Endothelial cell (in vitro differentiated cells): ENCODE measurements at places on chromosomes 4 and X. TPM values are rescaled to one million over a fixed set of nuclear protein-coding genes. Genes with fewer than 3 reads are reported as not detected.
A peak's percentile ranks its signal among the peaks of the same experiment; 100 is the strongest.

GRCh38 chrX:44816367-44816766 lies 27.5 kb upstream of the DUSP21 start:
- H3K36me3 ChIP-seq: no peaks in the 10 kb centered on the region
- H3K4me1 ChIP-seq: no peaks in the 10 kb centered on the region
- H3K27ac ChIP-seq: no peak overlapping the region
- no peaks in the 10 kb centered on the region for H3K27me3 ChIP-seq
- H3K4me3 ChIP-seq: no peak overlapping the region
- no peak for DNase-seq

GRCh38 chr4:23930750-23931488 lies 41.1 kb upstream of the PPARGC1A start:
- peaks cover 1% of the 10 kb centered on the region for H3K27me3 ChIP-seq
- no peaks in the 10 kb centered on the region for H3K36me3 ChIP-seq
- H3K27ac ChIP-seq: no peak overlapping the region
- H3K4me3 ChIP-seq: no peak overlapping the region
- H3K4me1 ChIP-seq: peaks cover 8% of the 10 kb centered on the region

DNA sequence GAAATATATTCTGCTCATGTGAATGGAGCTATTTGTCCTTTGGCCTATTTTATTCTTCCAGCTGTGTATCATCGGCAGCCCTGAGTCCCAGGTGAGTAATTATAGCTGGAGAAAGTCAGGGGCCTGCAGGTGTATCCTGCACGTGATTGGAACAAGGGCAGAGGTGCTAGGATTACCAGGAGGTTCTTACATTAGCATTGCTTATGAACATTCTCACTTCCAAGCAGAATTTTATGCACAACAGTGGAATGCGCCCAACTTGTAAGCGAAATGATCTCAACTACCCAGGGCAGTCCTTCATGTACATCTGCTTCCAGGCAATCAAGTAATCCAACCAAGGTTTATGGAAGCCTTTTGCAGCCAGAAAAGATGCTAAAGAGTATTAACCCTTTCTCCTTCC lies 68.9 kb upstream of the NRK start:
- no peaks in the 10 kb centered on the region for H3K4me1 ChIP-seq
- H3K4me3 ChIP-seq: no peak overlapping the region
- DNase-seq: no peak
- H3K36me3 ChIP-seq: no peaks in the 10 kb centered on the region
- H3K27ac ChIP-seq: no peak overlapping the region
- no peaks in the 10 kb centered on the region for H3K27me3 ChIP-seq

DNA sequence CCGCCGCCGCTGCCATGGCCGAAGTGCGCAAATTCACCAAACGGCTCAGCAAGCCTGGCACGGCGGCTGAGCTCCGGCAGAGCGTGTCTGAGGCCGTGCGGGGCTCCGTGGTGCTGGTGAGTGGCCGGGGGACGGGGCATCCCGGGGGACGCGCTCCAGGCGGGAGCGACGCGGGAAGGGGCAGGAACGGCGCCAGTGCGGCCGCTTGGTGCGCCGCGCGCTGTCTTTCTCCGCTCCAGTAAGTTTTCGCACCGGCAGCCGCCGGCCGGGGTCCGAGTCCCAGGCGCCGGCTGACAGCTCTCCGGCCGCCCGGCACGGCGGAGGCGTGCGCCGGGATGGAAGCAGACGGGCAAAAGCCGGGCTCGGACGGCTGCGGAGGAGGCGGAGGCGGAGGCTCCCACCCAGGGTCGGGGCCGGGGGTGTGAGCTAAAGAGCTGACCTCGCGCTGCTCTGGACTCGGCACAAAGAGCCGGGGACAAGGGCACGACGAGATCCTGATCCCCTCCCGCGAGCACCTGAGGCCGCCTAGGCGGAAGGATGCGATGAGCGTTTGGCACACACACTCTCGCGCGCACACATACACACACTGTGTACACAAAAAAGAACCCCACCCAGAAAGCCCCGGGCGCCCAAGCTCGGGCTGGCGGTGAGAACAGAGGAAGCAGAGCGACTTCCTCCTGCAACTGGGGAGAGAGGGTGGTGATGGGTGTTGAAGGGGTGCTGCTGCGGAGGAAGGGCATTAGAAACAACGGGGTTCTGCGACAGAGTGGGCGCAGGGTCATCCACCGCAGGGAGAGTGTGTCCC lies 545 bp downstream of the DOCK11 start:
- H3K27me3 ChIP-seq: peaks cover 5% of the 10 kb centered on the region
- peak; percentile 15 for DNase-seq
- peak overlapping the region; percentile 89 for H3K4me3 ChIP-seq
- no peaks in the 10 kb centered on the region for H3K36me3 ChIP-seq
- peaks cover 4% of the 10 kb centered on the region for H3K4me1 ChIP-seq

DNA sequence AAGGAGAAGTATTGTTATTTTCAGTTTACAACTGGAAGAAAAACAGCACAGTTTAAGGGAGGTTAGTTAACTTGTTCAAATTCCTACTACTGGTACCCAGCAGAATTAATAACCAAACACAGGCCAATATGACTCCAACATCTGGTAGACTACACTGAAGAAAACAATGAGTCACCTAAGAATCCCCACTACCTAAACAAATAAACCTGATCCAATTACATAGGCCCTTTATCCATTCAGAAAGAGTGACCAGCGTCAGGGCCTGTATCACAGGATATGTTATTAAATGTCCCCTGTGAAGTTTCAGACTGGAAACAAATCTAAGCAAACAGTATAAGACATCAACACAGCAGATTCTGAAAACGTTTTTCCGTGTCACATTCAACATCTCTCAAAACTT lies 492.5 kb upstream of the INTU start:
- H3K4me1 ChIP-seq: no peaks in the 10 kb centered on the region
- no peak for DNase-seq
- no peak overlapping the region for H3K4me3 ChIP-seq
- no peak overlapping the region for H3K27ac ChIP-seq
- no peaks in the 10 kb centered on the region for H3K36me3 ChIP-seq

- peaks cover 4% of the 10 kb centered on the region for H3K4me1 ChIP-seq
- H3K27me3 ChIP-seq: no peaks in the 10 kb centered on the region
- H3K36me3 ChIP-seq: no peaks in the 10 kb centered on the region
- DNase-seq: no peak
Observed at GRCh38 chr4:113593400-113594230, 167.9 kb downstream of the CAMK2D start.

GRCh38 chr4:87559090-87559837 lies 30.1 kb upstream of the SPARCL1 start:
- H3K36me3 ChIP-seq: no peaks in the 10 kb centered on the region
- H3K4me1 ChIP-seq: no peaks in the 10 kb centered on the region
- DNase-seq: no peak

DNA sequence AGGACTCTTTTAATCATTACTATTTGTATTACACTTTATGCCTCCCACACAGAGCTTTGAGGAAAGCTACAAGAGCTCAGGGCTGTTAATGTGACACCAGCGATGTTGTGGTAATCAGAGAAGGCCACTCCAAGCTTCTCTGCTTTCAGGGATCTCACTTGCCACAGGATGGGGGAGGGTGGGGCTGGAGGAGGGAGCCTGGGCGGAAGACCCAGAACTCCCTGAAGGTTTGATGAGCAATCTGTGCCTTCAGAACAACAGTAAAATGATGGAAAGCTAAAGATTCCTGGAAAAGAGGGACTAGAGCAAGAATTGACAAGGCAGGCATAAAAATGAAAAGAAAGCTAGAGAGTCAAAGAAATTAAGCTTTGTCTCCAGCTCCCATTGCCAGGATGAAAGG lies 75.6 kb downstream of the MAML3 start:
- H3K4me1 ChIP-seq: peaks cover 59% of the 10 kb centered on the region
- no peak for DNase-seq
- no peaks in the 10 kb centered on the region for H3K27me3 ChIP-seq
- H3K27ac ChIP-seq: peak overlapping the region; percentile 74

Gene SPP1
- total RNA-seq: 4.7 TPM

Gene LDB2
- total RNA-seq: 268 TPM
